ENCODE measurements at places on chromosomes 11 and 22. TPM values are rescaled to one million over a fixed set of nuclear protein-coding genes. Genes with fewer than 3 reads are reported as not detected.
A peak's percentile ranks its signal among the peaks of the same experiment; 100 is the strongest.

TRIM49D2 gene
- total RNA-seq, result not detected

INS gene
- total RNA-seq, result not detected

OR51B5 gene
- not detected for total RNA-seq

MMP12 gene
- total RNA-seq, result not detected

GDPD4 gene
- total RNA-seq, result not detected

TUBA8 gene
- 0.99 TPM for total RNA-seq

SLC1A2 gene
- total RNA-seq, result not detected

SAA4 gene
- total RNA-seq, result not detected

GRCh38 chr11:130099356-130099755, 29.7 kb downstream of the APLP2 start:
- H3K27ac ChIP-seq, result no peak overlapping the region
- no peak overlapping the region for H3K4me3 ChIP-seq
- H3K27me3 ChIP-seq, result peaks cover 15% of the 10 kb centered on the region
- no peaks in the 10 kb centered on the region for H3K4me1 ChIP-seq
- no peak for DNase-seq
- H3K36me3 ChIP-seq, result no peaks in the 10 kb centered on the region

DNA sequence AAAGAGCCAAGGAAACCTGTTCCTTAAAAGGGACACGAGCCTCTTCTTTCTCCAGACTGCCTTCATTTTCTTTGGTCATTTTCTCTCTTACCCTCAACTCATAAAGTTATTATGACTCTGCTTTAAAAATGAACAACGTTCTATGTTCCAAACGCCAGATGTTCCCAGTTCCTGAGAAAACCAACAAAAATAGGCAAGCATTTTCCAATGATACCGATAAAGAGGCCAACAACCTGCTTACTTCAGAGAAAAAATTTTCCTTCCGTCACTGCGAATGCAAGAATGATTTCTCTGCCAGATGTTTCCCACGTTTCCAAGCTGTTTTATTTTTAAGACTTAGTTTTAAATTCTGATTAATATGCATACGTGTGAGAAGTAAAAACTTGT, 315 bp upstream of the TRPC6 start:
- H3K36me3 ChIP-seq, result no peaks in the 10 kb centered on the region
- H3K4me3 ChIP-seq, result no peak overlapping the region
- no peaks in the 10 kb centered on the region for H3K4me1 ChIP-seq
- no peak overlapping the region for H3K27ac ChIP-seq
- H3K27me3 ChIP-seq, result peaks cover 22% of the 10 kb centered on the region
- DNase-seq, result no peak

- peaks cover 8% of the 10 kb centered on the region for H3K27me3 ChIP-seq
- H3K27ac ChIP-seq, result no peak overlapping the region
- H3K36me3 ChIP-seq, result no peaks in the 10 kb centered on the region
- peaks cover 24% of the 10 kb centered on the region for H3K4me1 ChIP-seq
- no peak overlapping the region for H3K4me3 ChIP-seq
Observed at GRCh38 chr11:18770479-18771125, 21.0 kb downstream of the PTPN5 start.

GRCh38 chr22:25840891-25841290, 98.9 kb downstream of the MYO18B start:
- H3K4me1 ChIP-seq, result no peaks in the 10 kb centered on the region
- H3K4me3 ChIP-seq, result no peak overlapping the region
- no peak for DNase-seq
- H3K27ac ChIP-seq, result no peak overlapping the region
- H3K27me3 ChIP-seq, result no peaks in the 10 kb centered on the region

- DNase-seq, result no peak
- H3K4me1 ChIP-seq, result peaks cover 74% of the 10 kb centered on the region
- peak overlapping the region; percentile 96 for H3K27ac ChIP-seq
- no peaks in the 10 kb centered on the region for H3K27me3 ChIP-seq
- H3K36me3 ChIP-seq, result peaks cover 10% of the 10 kb centered on the region
Observed at GRCh38 chr11:128301756-128302155, 285.6 kb downstream of the ETS1 start.

- no peaks in the 10 kb centered on the region for H3K36me3 ChIP-seq
- no peak for DNase-seq
- H3K4me1 ChIP-seq, result no peaks in the 10 kb centered on the region
- H3K27ac ChIP-seq, result no peak overlapping the region
- H3K4me3 ChIP-seq, result no peak overlapping the region
Observed at GRCh38 chr11:121762820-121763219, 310.1 kb upstream of the SORL1-AS1 start.

DNA sequence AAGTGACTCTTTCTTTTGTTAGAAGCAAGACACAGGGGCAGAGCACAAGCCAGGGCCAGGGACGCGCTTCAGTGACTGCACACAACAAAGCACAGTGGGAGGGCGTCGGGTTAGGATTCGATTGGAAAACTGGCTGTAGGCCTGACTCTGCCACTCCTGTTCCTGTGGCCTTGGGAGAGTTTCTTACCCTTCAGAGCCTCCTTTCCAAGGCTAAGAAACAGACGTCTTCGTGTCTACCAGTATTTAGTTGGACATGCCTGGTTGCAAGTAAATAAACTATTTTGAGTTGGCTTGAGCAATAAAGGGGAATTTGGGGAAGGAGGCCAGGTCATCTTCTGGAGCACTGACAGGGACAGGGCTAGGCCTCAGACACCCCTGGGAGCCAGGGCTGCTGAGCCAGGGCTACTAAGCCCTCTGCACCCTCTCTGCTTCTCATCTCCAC, 549.1 kb downstream of the INSC start:
- H3K4me3 ChIP-seq, result no peak overlapping the region
- H3K27me3 ChIP-seq, result peaks cover 5% of the 10 kb centered on the region
- no peaks in the 10 kb centered on the region for H3K4me1 ChIP-seq
- no peak for DNase-seq
- H3K27ac ChIP-seq, result no peak overlapping the region

GRCh38 chr22:31637447-31637890, 24.5 kb downstream of the PISD start:
- no peak overlapping the region for H3K4me3 ChIP-seq
- H3K4me1 ChIP-seq, result peaks cover 34% of the 10 kb centered on the region
- H3K27ac ChIP-seq, result peak overlapping the region; percentile 85
- no peaks in the 10 kb centered on the region for H3K27me3 ChIP-seq
- peaks cover 3% of the 10 kb centered on the region for H3K36me3 ChIP-seq

GRCh38 chr11:46271875-46272815, 5.3 kb upstream of the CREB3L1 start:
- H3K4me3 ChIP-seq, result no peak overlapping the region
- peaks cover 7% of the 10 kb centered on the region for H3K4me1 ChIP-seq
- no peak for DNase-seq
- H3K36me3 ChIP-seq, result no peaks in the 10 kb centered on the region
- peaks cover 28% of the 10 kb centered on the region for H3K27me3 ChIP-seq
- H3K27ac ChIP-seq, result no peak overlapping the region

DNA sequence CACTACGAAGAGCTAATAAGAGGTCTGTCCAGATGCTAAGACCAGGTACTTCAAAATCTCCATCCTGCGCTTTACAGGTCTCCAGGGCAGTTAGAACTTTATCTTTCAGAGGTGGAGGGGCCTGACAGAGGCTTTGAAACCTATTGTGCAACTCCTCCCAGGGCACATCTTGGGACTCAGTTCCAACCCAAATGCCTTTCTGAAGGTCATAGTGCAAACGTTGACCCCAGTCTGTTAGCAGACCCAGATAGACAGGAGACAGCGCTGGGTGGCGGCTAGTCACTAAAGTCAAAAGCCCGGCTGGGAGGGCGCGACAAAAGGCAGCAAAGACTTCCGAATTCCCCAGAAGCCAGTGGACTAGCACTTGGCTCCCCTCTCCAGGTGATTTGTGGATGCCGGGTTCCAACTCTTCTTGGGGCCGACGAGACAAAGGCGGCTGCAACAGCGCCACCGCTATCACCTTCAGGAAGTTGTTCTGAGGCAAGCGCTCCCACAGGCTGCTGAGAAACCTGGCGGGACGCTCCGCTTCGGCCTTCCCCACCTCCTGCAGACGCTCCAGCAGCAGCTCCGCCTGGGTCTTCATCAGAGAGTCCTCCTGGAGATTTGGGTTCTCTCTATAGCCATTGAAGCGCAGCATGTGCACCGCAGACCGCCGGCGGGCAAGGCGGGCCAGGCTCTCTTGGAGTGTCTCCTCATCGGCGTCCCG, 728 bp downstream of the FANCF start:
- peaks cover 23% of the 10 kb centered on the region for H3K36me3 ChIP-seq
- no peak for DNase-seq
- H3K4me3 ChIP-seq, result peak overlapping the region; percentile 94
- peaks cover 22% of the 10 kb centered on the region for H3K4me1 ChIP-seq
- H3K27me3 ChIP-seq, result no peaks in the 10 kb centered on the region
- H3K27ac ChIP-seq, result peak overlapping the region; percentile 97

DNA sequence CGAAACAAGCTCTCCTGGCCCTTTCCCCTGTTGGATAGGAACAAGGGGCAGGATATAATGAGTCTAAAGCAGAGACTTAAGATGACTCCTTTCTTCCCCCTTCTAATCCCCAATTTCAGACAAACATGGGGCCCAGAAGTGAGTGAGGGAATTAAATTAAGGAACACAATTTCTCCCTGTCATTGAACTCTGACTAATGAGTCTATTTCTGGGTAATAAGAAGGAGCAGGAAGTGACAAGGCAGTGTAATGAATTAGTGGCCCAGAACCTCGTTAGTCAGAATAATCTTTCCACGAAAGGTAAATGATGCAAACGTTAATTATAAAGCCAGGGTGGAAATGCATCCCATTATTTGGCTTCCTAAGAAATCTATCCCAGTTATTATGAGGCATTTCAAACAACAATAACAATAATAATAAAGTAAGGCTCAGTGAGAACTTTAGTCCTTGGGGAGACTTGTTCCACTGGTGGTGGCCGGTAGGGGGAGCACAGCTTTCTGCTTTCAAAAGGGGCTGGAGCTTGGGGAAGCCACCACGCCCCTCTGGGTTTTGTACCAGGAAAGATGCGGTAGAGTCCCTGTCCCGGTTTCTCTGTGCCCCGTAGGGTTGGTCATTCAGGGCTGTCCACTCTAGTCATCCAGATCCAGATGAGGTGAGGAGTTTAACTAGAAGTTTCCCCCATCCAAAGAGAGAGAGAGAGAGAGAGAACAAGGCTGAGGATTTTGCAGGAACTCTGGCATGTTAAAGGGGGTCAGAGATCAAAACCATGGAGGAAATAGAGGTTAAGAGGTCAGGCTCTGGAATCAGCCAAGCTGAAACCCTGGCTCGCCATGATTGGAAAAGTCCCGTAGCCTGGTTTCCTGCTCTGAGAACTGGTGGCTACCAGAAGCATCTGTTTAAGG, 298.3 kb downstream of the NTM start:
- no peak overlapping the region for H3K4me3 ChIP-seq
- no peaks in the 10 kb centered on the region for H3K36me3 ChIP-seq
- DNase-seq, result no peak
- no peaks in the 10 kb centered on the region for H3K27me3 ChIP-seq
- H3K4me1 ChIP-seq, result no peaks in the 10 kb centered on the region

DNA sequence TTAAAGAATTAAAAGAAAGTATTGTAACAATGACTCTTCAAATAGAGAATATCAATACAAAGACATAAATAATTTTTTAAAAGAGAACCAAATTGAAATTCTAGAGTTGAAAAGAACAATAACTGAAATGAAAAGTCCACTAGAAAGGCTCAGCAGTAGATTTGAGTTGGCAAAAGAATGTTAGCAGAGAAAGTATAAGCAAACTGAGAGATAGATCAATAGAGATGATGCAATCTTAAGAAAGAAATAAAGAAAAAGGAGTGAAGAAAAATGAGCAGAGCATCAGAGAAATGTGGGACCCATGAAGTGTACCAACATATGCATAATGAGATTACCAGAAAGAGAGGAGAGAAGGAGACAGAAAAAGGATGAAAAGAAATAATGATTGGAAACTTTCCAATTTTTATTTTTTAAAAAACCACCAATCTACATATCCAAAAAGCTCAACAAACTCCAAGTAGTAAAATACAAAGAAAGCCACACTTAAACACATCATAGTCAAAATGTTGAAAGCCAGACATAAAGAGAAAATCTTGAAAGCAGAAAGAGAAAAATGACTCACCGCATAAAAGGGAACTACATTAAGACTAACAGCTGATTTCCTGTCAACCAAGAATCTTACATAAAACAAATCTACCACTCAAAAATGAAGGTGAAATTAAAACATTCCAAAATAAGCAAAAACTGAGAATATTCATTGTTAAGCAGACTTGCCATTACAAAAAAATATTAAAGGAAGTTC, 20.9 kb downstream of the NCF4 start:
- H3K4me3 ChIP-seq, result no peak overlapping the region
- peaks cover 6% of the 10 kb centered on the region for H3K4me1 ChIP-seq
- H3K27me3 ChIP-seq, result peaks cover 9% of the 10 kb centered on the region
- DNase-seq, result no peak
- peak overlapping the region; percentile 50 for H3K27ac ChIP-seq

GRCh38 chr11:110431051-110431672, 1.4 kb downstream of the FDX1 start:
- peaks cover 2% of the 10 kb centered on the region for H3K36me3 ChIP-seq
- H3K4me1 ChIP-seq, result peaks cover 31% of the 10 kb centered on the region
- no peak for DNase-seq
- peak overlapping the region; percentile 94 for H3K4me3 ChIP-seq
- H3K27me3 ChIP-seq, result no peaks in the 10 kb centered on the region

DNA sequence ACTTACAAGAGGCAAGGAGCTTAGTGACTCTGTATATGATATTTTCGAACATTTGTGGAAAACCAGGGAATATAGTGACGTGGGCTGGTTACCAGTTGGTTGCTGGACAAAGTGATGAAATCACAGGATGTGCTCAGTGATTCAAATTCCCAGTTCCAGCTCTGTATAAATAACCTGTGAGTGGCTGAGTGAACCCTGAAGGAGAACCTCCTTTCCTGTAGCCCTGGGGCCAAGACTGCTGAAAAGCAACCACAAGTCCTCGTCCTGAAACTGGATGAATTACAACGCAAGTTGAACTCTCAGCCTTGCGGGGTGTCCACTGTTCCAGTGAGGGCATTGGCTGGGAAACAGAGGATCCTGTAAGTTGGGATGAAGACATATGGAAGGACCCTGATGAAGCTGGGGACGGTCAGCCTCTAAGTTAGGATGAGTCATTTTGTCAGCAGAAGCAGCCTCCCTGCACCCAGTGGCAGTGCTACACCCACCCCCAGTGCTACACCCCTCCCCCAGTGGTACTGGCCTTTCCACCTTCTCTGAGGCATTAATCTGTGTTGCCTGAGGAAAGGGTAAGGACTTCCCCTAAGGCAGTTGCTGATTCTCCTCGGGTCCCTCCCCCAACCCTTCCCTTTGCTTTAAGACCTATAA, 22.0 kb upstream of the CD81 start:
- H3K36me3 ChIP-seq, result no peaks in the 10 kb centered on the region
- no peaks in the 10 kb centered on the region for H3K27me3 ChIP-seq
- no peaks in the 10 kb centered on the region for H3K4me1 ChIP-seq
- no peak overlapping the region for H3K4me3 ChIP-seq

GRCh38 chr11:34298871-34299270, 58.9 kb downstream of the ABTB2 start:
- H3K27ac ChIP-seq, result no peak overlapping the region
- no peak for DNase-seq
- no peak overlapping the region for H3K4me3 ChIP-seq
- no peaks in the 10 kb centered on the region for H3K36me3 ChIP-seq

GRCh38 chr11:96061069-96061468, 137.2 kb upstream of the MTMR2 start:
- peaks cover 36% of the 10 kb centered on the region for H3K4me1 ChIP-seq
- DNase-seq, result no peak
- no peak overlapping the region for H3K4me3 ChIP-seq
- H3K27ac ChIP-seq, result no peak overlapping the region
- no peaks in the 10 kb centered on the region for H3K27me3 ChIP-seq
